Activated CD4-positive, alpha-beta T cell treated with anti-CD3 and anti-CD28 coated beads for 48 hours (primary cell): ENCODE measurements at places on chromosomes 1 and 21.

DNA sequence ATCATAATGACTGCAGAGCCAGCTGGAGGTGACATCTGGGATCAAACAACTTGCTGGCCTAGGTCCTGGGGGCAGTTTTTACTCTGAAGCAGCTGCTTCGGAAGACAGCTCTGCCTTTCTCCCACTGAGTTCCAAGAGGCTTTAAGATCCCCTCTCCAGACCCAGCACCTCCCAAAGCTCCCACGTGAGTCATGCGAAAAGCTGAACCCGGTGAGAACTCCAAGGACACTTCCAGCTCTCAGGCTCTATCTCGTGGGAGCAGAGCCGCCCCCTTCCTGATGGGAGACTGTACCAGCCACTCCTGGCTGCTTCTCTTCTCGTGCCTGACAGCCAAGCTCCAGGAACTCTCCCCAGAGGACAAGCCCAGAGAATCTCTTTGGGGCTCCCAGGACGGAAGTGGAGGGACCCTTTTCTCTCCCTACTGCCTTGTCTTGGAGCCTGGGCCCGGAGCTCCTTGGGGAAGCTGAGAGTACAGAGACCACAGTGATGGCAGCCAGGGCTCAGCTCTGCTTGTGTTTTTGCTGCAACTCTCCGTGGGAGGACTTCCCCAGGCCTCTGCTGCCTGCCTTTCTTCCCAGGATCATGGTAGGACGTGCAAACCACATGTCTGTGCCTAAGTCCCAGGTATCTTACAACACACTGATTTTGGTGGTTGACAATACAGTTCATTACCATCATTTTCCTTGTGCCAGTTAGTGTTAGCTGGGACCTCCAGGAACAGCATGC lies 40.6 kb downstream of the STUM start:
- DNase-seq: no peak

DNA sequence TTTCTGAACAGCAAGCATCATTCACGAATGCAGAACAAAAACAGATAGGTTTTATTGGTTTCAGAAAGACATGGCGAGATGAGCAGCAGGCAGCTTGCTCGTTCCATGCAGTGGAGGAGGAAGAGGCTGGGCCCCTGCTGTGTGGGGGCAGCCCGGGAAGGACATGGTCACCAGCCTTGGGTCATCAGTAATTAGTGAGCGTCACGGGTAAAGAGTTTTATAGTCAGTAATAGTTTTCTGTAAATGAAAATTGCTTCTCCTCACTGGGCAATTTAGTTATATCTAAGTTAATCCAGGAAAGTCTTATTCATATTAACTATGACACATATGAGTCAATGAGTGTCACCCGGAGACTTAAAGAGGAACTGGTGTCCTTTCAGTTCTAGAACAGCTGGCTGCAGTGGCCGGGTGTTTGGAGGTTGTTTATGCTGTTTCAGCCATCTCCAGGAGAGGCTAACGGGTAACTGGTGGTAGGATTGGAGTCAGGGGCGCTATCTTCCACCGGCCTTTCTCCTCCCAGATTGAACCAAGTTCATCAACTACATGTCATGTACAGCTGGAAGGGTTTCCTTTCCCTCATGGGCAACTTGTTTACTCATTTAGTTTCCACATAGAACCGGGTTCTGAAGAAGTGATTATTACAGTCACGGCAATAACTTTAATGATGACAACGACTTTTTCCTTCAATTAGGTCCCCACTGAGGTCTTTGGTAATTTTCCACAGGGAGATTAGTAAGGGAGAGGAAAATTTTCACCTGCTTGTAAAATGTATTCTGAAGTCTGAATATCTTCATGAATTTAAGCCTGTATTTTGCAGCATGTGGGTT lies 34.6 kb upstream of the SLC45A1 start:
- DNase-seq: peak; percentile 54

DNA sequence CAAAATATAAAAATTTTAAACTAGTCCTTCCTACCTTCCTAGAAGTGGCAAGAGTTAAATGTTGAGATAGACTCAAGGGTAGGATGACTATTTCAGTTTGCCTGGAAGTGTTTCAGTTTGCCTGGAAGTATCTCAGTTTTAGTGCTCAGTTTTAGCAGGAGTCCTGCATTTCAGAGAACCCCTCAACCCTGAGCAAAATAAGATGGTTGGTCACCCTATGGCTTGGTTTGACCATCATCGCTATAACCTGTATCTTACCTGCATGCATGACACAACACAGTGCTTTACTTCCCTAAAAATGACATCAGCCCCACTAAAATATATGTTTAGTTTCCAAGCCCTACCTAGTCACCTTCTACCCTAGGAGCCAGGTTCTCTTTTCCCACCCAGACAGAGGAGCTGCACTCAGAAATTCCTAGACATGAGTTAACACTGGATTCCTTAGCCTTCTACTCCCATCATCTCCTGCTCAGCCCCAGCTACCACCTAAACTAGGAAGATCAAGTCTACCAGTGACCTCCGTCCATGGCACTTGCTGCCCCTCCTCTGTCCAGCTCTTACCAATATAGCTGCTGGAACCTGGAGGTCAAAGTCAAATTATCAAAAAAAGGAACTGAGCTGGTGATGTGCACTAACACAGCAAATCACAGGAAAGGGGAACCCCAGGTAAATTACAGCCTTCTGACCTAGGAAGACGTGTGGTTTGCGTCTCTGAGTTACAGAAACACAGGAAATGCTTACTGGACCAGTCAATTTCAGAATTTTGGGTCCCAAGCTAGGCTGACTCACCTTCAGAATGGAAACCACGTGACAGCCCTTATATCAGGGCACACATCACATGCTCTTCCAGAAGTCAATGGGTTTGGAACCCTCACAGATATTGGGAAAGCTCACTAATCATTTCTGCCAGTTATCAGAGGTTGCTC lies 2.2 kb upstream of the G0S2 start:
- DNase-seq: peak; percentile 55

DNA sequence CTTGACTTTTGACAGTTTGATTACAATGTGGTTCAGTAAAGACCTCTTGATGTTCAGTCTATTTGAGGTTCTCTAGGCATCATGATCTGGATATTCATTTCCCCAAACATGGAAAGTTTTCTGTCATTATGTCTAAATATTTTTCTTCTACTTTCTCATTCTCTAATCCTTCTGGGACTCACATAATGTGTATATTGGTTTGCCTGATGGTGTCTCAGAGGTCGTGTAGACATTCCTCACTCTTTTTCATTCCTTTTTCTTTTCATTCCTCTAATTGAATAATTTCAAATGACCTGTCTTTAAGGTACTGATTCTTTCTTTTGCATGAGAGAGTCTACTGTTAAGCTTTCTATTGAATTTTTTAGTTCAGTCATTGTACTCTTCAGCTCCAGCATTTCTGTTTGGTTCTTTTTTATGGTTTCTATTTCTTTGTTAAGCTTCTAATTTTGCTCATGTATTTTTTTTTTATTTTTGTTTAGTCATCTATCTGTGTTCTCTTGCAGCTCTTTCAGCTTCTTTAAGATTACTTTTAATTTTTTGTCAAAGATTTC lies 158.4 kb downstream of the GDAP2 start:
- no peak for DNase-seq

DNA sequence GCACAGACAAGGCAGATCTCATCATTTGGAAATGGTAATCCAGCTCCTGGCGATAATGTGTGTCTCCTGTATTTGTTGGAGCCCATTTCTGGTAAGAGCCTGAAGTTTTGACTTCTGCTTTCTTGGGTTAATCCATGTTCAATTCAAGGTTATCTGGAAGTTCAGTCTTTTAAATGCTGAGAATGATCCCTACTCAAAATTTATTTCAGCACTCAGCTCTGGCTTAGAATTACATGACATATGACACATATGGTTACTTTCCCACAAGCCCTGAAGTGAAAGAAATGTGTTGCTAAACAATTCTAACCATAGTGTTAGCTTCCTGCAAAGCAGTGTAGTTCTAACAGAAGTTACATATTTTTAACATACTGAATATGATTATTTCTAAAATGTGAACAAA lies 2.7 kb downstream of the PTGFR start:
- no peak for DNase-seq

- DNase-seq: no peak
These were observed 85.1 kb downstream of the MTR start for GRCh38 chr1:236880209-236880608.

GRCh38 chr1:115706587-115707425 lies 61.7 kb downstream of the CASQ2 start:
- DNase-seq: peak; percentile 5

DNA sequence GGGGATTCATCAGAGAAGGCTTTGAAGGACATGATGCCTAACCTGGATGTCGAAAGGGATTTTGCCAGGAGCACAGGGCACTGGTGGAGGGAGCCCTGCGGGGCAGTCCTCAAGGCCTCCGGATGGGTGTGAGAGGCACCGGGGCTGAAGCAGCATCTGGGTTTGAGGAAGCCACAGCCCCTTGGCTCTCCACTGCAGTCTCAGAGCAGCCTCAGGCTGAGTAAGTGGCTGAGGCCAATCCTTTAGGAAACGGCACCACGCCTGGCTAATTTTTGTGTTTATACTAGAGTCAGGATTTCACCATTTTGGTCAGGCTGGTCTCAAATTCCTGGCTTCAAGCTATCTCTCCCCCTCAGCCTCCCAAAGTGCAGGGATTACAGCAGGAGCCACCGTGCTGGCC lies 12.0 kb downstream of the ERVH48-1 start:
- no peak for DNase-seq

DNA sequence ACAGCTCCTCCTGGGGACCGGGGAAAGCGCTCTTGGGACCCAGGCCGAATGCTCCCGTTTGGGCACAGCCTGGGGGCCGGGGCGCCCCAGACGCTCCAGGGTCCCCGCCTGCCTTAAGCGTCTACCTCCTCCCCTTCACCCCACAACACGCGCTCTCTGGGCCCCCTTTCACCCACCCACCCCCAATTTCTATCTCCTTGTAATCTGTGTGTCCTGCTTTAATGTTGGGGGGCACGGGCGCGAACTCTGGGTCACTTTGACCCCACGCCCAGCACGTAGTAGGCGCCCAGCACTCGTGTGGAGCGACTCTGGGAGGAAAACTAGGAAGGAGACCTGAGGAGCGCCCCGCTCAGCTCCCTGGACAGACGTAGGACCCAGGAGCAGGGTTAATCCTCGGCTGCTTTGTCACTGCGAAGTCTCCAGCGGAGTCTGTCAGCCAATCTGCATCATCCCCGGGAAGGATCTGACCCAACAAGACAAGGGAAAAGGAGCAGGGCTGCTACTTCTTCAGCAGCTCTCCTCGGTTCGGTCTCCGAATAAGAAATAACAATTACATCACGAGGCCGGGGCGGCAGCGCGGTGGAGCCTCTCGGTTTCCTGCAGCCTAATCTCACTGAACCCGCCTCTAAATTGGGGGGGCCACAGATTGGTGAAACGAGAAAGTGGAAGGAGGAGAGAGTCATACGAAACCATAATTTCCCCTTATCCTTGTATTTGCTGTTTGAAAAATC lies 757 bp upstream of the NRIP1 start:
- DNase-seq: peak; percentile 77

- peak; percentile 41 for DNase-seq
These were observed 46.9 kb downstream of the IER5 start for GRCh38 chr1:181135437-181135731.

GRCh38 chr1:245774196-245774595 lies 619.4 kb downstream of the KIF26B start:
- DNase-seq: no peak

DNA sequence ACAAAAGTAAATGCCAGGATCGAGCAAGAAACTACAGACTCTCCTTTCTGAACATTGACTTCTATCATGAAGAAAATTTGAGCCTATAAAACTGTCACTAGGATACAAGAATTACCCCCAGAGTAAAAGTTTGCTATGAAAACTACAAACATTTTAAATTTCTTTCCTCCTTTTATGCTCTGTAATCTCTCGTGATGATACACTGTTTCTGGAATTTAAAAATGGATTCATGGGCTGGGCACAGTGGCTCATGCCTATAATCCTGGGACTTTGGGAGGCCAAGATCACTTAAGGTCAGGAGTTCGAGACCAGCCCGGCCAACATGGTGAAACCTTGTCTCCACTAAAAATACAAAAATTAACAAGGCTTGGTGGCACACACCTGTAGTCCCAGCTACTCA lies 181.3 kb downstream of the ZNF281 start:
- no peak for DNase-seq

GRCh38 chr1:6004412-6005123 lies 12.3 kb upstream of the NPHP4 start:
- DNase-seq: no peak

DNA sequence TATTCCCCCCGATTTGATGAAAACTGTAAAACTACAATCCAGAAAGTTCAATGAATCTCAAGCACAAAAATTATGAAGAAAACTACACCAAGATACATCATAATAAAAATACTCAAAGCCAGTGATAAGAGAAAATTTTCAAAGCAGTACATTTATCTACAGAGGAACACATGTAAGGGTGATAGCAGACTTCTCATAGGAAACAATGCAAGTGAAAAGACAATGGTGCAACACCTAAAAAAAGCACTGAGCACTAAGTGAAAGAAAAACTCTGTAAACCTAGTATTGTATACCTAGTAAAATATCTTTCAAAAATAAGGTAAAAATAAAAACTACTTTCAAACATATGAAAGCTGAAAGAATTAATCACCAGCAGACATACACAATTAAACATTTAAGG lies 76.1 kb upstream of the IRF2BP2 start:
- DNase-seq: no peak

GRCh38 chr1:23636009-23636408 lies 55.6 kb upstream of the RPL11 start:
- no peak for DNase-seq

- peak; percentile 56 for DNase-seq
These were observed 959 bp downstream of the CD58 start for GRCh38 chr1:116569776-116570357.

GRCh38 chr1:153271711-153272110 lies 12.2 kb downstream of the LORICRIN start:
- no peak for DNase-seq

DNA sequence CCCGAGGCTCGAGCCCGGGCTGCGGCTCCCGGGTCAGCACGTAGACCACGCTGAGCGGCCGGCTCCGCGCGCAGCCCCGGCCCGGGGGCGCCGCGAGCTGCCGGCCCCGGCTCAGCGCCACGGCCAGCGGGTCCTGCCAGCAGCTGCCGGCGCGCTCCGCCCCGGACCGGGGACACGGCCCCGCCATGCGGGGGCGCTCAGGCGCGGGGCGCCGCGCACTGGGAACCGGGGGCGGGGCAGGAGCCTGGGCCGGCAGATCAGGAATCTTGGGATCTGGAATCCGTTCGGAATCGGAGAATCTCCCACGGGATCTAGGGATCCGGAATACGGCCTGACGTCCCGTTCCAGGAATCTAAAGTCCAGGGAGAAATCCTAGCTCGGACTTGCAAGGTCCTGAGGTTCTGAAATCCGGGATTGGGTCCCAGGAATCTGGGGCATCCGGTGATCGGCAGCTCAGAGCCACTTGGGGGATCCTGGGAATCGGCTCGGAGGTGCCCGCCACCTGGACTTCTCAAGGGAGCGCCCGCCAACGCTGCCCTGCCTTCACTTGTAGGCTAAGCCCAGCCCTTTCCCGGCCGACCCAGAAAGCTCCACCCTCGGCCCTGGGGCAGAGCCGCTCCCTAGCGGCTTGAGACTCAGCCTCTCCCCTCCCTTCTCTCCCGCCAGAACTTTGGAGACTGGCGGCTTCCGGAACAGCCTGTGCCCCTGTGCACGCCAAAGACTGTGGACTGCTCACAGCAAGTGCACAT lies at the start of gene MAP3K6:
Gene MAP3K6, minus strand, starts transcription at position 551 of the 749 bp plus-strand sequence. Its CDS starts 364 bp downstream, at position 187.
- peak; percentile 76 for DNase-seq

- DNase-seq: no peak
These were observed 1.2 kb downstream of the RUSC1 start for GRCh38 chr1:155321639-155322503.
